Testis (tissue), 5 donors: ENCODE measurements at places on chromosomes 12 and 14. TPM values are rescaled to one million over a fixed set of nuclear protein-coding genes. Genes with fewer than 3 reads are reported as not detected.

DNA sequence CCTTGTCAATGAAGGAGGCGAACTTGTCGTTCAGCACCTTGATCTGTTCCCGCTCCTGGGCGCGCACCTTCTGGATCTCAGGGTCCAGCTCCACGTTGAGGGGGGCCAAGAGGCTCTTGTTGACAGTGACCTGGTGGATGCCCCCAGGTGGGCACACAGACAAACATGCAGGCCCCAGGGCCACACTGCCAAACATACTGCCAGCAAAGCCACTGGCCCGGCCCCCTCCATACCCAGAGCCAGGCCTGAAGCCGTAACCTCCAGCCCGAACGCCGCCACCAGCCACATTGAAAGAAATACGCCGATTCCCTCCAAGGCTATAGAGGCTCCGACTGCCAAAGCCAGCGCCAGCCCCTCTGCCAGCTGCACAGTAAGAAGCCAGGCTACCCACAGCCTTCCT lies 337 bp downstream of the KRT74 start:
- H3K4me1 ChIP-seq, result no peaks in the 10 kb centered on the region
- H3K27me3 ChIP-seq, result no peaks in the 10 kb centered on the region
- DNase-seq, result no peak
- H3K36me3 ChIP-seq, result no peaks in the 10 kb centered on the region
- H3K27ac ChIP-seq, result no peak overlapping the region
- H3K4me3 ChIP-seq, result no peak overlapping the region

GRCh38 chr14:31122098-31122611 lies 85.4 kb downstream of the HECTD1 start:
- no peaks in the 10 kb centered on the region for H3K27me3 ChIP-seq
- no peak for DNase-seq
- no peak overlapping the region for H3K27ac ChIP-seq
- no peak overlapping the region for H3K4me3 ChIP-seq
- H3K36me3 ChIP-seq, result no peaks in the 10 kb centered on the region
- H3K4me1 ChIP-seq, result no peaks in the 10 kb centered on the region

DNA sequence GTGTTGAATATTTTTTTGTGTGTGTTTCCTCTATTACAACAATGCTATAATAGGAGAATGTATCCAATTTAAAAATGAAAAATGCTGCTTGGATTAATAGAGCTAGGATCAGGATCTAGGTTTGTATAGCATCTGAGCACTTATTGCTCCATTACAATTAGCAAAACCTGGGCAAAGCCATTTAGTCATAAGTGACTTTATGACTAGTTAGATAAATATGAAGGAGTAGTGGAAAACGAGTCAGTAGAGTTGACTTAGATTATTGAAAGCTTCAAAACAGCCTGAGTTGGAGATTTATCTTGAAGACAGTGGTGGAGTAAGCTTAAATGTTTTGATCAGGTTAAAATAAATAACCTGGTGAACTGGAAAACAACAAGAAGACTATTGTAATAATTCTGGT lies 2.8 kb downstream of the MED21 start:
- DNase-seq, result no peak
- no peak overlapping the region for H3K27ac ChIP-seq
- no peaks in the 10 kb centered on the region for H3K36me3 ChIP-seq
- H3K4me3 ChIP-seq, result no peak overlapping the region

DNA sequence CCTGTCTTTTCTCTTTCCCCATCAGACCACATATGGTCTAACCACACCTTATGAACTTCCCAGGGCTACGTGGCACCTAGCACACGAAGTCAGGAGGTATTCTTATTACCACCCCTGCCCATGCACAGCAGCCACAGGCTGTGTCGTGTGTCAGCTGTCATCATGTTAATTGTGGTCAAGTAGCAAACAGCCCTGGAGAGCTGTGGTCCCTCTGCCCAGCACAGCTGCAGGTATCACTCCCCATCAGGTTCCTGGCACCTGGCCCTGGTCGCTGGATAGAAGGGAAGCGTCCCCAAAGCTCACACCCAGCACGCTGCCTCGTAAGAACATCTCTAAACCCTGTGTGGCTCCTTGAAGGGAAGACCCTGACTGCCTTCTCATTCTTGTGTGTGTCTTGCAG lies 45.4 kb downstream of the CLMN start:
- no peaks in the 10 kb centered on the region for H3K36me3 ChIP-seq
- H3K27me3 ChIP-seq, result no peaks in the 10 kb centered on the region
- no peak for DNase-seq
- H3K27ac ChIP-seq, result no peak overlapping the region
- no peaks in the 10 kb centered on the region for H3K4me1 ChIP-seq

SOCS2 gene
- 19.3 TPM for total RNA-seq

- H3K4me3 ChIP-seq, result no peak overlapping the region
- H3K27me3 ChIP-seq, result no peaks in the 10 kb centered on the region
- H3K27ac ChIP-seq, result no peak overlapping the region
Observed at GRCh38 chr12:88623777-88624548, 43.7 kb upstream of the KITLG start.

MSI1 gene
- 14.8 TPM for total RNA-seq
